ENCODE measurements at places on chromosomes 3 and 15. TPM values are rescaled to one million over a fixed set of nuclear protein-coding genes. Genes with fewer than 3 reads are reported as not detected.

GRCh38 chr3:125238759-125239158 lies 26.2 kb upstream of the SLC12A8 start:
- no peak for DNase-seq

- DNase-seq = peak; percentile 34
Measured at GRCh38 chr15:29612701-29613100, 209.6 kb downstream of the TJP1 start.

DNA sequence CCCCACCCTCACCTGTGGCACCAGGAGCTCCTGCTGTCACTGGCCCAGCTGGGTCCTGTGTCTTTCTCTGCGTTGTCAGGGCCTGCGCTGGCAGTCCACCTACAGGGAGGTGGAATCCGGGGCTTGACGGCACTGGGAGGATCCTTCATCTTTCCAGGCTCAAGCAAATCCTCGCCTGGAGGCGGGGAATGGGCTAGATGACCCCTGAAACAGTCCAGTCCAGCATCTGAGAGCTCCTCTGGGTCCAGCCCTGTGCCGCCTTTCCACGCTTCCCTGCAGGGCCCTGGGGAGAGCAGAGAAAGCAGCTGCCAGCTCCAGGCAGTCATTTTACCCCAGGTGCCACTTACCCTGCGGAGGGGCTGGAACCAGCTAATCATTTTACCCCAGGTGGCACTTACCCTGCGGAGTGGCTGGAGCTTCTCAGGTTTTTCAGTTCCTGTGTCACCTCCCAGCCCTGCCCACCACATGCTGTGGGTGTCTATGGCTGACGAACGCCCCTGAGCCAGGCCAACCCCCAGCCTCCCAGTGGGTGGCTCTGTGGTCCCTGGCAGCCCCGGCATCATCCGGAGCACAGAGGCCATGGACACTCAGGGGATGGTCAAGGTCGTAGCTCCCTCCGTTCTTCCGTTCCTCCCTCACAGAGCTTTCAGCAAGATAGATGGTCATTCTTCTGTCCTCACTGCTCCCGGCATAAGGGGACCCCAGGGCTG lies 17.9 kb upstream of the ADIPOQ start:
- no peak for DNase-seq

DNA sequence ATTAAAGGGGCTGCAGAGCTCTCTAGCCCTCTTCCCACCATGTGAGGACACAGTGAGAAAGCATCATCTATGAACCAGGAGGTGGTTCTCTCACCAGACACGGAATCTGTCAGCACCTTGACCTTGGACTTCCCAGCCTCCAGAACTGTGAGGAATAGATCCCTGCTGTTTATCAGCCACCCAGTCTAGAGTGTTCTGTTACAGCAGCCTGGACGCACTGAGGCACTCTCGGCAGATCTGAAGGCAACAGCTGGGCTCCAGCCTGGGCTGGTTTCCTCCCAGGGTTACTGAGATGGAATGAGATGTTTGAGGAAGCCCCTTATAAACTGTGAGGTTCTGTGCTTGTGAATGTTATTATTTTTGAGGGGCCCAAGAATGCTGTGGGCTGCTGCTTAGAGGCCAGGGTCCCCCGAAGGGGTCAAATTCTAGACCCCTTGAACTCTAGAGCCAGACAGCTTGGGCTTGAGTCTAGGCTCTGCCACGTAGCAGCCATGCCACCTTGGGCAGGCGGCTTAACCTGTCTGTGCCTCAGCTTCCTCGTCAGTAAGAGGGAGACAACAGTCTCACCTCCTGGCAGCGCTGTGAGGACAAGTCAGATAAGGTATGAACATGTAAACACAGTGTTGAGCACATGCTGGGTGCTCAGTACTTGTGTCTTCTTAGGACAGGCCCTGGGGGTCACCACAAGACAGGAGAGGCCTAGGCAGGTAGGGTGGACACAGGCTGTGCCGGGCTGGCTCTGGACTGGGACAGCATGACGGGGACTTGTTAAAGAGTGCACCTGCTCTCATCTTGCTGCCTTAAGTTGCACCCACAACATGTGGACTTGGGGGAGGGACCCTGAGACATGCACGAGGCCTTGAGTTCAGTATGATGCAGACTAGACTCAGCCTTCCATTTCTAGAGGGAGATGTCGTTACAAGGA lies 49.2 kb downstream of the MGLL start:
- DNase-seq = no peak

DNA sequence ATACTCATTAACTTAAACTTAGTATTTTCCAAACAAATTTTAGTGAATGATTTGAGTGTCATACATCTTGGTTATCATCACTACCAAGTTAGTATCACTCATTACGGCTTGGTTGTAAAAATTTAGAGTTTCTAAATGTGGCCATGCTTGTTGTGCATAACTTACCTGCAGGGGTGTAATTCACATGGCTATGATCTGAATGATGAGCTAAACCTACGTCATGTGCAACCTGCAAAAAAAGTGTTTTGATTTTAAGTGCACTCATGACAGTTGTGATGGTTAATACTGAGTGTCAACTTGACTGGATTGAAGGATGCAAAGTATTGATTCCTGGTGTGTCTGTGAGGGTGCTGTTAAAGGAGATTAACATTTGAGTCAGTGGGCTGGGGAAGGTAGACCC lies 17.6 kb upstream of the CLDN16 start:
- no peak for DNase-seq

DNA sequence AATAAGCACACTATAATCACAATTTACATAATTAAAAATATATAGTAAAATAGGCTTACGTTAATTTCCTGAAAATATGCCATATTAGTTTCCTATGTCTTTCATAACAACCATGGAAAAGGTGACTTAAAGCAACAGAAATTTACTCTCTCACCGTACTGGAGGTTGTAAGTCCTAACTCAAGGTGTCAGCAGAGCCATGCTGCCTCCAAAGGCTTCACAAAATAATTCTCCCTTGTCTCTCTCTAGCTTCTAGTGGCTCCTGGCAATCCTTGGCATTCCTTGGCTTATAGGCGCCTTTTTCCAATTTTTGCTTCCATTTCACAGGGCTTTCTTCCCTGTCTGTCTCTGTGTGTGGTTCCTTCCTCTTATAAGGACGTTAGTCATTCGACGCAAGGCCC lies 7.6 kb downstream of the SI start:
- DNase-seq = no peak

DNA sequence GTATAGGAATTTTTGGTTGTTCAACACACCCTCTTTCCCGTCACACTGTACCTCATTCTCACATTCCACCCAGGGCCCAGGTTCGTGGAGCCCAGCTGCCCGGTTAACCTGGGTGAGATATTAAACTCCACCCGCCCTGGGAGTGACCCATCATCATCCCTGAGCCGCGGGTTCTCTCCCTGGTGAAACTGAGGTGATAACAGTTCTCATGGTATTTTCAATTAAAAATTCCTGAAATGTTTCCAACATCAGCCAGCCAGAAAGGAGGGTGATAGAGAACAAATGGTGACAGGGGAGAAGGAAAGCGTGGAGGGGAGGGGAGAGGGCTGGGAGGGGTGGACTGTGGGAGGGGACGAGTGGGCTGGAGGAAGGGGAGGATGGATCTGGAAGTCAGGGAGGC lies 148.8 kb downstream of the ALDH1A2 start:
- no peak for DNase-seq

The COX17 gene
- total RNA-seq = 37.6 TPM

The ADAMTSL3 gene
- total RNA-seq = not detected

The SAXO2 gene
- total RNA-seq = 0.67 TPM

The KBTBD13 gene
- not detected for total RNA-seq

The IGF1R gene
- total RNA-seq = 50.9 TPM

The CGNL1 gene
- 27.1 TPM for total RNA-seq

All from endothelial cell of umbilical vein (primary cell).